Activated CD4-positive, alpha-beta memory T cell treated with anti-CD3 and anti-CD28 coated beads for 36 hours (primary cell): ENCODE measurements at places on chromosomes 2 and 18.

- peak; percentile 58 for DNase-seq
Measured at GRCh38 chr2:227627769-227628168, 10.5 kb downstream of the SCYGR4 start.

DNA sequence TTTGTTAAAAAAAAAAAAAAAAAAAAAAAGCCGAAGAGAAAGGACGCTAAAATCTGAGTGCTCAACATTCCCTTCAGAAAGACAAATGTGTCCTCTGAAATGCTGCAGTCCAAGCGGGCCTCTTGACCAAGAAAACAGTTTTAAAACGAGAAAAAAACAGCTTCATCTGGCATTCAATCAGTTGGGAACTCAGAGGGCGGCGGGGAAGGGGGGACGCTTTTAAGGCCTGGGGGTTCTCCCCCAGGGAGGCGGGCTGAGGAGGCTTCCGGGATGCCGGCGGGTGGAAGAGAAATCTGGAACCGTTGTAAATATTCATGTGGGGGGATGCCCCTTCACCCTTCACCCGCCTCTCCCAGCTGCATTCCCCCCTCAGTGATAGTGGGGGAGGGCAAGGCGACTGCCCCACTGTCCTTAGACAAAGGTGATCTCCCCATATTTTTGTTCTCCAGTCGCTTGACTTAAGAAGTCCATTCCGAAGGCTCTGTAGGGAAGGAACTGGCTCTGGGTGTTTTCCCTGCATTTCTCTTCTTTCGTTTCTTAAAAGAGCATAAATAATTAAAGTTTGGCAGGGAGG, 3.3 kb upstream of the HOXD11 start:
- DNase-seq = no peak

- no peak for DNase-seq
Measured at GRCh38 chr2:206241736-206242135, 32.7 kb upstream of the ZDBF2 start.

DNA sequence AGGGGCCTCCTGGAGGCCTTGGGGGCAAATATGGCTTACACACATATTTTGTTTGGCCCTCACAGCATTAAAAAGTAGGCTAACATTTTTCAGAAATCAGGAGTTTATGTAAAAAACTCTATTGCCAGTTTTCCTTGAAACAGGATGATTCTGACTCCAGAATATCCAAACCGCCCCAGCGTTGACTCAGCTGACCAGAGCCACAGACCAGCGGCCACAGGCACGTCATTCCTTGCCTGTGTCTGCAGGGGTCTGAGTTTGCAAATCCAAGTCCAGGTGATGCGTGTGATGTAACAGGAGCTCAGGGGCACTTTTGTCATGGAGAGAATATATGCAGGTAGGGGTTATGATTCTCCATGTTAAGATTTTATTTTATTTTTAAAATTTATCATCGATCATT, 79.4 kb upstream of the ALKAL2 start:
- DNase-seq = no peak

DNA sequence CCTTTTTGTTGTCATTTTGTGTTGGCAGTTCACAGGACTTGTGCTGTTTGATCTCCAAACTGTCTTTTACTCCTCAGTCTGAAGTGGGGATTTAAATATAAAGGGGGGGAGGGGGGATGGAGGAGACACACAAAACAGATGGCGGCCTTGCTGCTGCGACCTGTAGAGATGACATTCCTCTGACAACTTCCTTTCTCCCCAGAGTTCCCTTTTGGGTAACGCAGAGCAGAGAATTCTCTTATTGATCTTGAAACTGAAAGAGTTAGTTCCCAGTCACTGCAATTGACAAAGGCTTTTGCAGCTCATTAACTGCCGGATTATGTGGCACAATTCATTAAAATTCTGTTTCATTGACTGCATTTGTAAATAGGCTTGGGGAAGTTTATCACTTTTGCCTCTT, 279.3 kb downstream of the TSN start:
- DNase-seq = no peak

GRCh38 chr2:65658881-65659280, 226.5 kb upstream of the SPRED2 start:
- no peak for DNase-seq
